Central memory CD8-positive, alpha-beta T cell (primary cell): ENCODE measurements at places on chromosomes 1 and 21.

- DNase-seq = peak; percentile 57
Measured at GRCh38 chr1:156608036-156608674, 6.9 kb upstream of the GPATCH4 start.

DNA sequence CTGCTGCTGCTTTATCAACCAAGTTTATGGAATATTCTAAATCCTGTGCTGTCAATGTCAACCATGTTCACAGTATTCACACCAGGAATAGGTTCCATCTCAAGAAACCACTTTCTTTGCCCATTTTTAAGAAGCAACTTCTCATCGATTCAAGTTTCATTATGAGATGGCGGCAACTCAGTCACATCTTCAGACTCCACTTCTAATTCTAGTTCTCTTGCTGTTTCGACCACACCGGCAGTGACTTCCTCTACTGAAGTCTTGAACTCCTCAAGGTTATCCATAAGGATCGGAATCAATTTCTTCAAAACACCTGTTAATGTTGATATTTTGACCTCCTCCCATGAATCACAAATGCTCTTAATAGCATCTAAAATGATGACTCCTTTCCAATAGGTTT is 39.7 kb upstream of the IFNLR1 start:
- DNase-seq = no peak

DNA sequence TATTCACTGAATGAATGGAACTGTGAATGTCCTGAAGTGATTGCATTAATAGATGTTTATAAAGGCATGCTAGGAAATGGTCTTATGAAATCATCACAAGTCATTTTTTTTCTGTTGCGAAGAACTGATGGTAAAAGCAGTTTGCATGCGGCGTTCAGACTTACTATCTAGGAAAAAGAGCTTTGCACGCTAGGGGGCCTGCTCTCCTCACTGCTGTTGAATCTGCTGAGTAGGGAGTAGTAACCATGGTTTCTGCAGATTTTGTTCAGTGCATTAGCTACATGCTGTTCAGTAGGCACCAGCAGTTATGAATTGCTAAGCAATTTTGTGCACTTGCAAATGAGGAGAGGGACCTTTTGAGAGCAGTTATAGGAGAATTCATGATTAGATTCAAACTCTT is 57.9 kb downstream of the CENPF start:
- DNase-seq = no peak

DNA sequence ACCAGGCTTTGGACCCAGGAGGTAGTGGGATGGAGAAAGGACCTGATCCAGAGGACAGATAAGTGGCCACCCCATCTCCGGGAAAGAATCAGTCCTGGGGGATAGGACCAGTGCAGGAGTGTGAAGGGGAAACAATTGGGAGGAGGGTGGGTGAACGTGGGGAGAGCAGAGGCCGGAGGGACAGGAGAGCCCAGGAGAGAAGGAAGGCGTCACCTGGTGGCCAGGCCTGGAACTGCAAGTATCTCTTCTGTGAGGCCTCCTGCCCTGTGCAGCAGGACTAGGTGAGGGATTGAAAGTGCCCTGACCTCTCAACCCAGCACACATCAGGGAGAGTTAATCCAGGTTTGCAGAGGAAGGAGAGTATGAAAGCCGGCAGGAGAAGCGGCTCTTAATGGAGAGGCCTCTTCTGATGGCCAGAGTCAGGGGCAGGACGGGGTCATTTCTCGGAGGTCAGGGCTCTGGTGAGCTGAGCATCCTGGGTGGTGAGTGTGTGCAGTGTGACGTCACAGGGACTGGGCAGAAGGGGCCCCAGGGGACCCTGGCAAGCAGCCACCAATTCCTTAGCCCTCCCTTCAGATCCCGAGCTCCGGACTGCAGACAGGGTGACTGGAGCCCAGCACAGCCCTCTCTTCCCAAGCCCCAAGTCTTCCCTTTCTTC is 9.2 kb upstream of the LAD1 start:
- peak; percentile 41 for DNase-seq

- no peak for DNase-seq
Measured at GRCh38 chr1:192952646-192953045, 106.5 kb downstream of the UCHL5 start.

DNA sequence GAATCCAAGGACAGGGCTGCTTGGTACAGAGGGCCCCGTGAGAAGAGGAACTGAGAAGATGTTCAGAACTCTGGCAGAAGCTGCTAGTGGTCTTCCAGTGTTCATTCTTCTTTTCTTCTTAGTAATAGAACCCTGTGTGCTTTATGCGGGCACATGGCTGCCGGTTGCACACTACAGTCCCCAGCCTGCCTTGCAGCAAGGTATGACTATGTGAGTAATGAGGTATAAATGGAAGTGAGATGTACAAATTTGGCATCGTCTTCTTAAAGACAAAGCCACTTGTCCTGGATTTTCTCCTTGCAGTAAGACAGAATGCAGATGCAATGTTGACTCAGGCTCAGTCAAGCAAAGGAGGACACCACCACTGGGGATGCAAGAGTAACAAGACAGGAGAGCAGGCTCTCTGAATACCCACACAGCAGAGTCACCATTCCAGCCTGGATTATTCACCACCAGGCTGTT is 15.0 kb upstream of the ATP1B1 start:
- no peak for DNase-seq

GRCh38 chr1:119470958-119471357 is 36.1 kb upstream of the HSD3B1 start:
- no peak for DNase-seq

DNA sequence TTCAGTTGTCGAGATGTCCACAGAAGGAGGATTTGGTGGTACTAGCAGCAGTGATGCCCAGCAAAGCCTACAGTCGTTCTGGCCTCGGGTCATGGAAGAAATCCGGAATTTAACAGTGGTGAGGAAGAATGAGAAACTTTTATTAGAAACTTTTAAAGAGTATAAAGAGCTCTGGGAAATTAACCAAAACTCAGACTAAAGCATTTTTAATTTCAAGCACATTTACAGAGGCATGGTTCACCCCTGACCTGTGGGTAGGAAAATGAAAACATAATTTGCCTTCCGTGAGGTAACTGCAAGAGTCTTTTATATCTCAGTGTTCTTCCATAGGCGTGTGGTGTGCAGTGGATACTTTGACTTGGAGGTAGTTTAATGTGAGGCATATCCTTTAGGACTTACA is 44.8 kb upstream of the KCNQ4 start:
- no peak for DNase-seq

GRCh38 chr1:68149110-68149798 is 83.1 kb downstream of the WLS start:
- no peak for DNase-seq

DNA sequence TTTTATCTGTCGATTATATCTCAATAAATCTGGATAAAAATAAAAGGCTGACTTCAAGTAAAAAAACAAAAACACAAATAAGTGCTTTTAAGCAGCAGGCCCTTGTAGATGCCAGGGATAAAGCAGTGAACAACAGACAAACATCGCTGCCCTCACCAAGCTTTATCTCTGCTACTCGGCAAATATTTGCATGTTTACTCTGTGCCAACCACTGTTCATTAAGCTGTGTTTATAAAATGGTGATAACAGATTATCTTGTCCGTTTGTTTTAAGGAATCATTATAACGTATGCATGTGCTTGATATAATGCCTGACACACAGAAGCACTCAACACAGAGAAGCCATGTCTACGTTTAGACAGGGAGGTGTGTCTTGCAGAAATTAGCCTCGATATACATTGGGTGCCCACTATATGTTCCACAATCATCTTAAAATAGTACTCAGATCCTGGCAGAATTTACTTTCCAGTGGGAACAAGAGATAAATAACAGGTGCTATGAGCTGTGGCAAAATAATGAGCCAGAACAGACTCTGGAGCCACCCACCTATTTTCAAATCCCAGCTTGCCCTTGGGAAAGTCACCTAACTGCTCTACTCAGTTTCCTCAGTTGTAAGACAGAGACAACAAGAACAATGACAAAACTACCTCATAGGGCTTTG is 47.2 kb downstream of the TRIT1 start:
- DNase-seq = no peak

- no peak for DNase-seq
Measured at GRCh38 chr1:39852876-39853275, 30.4 kb downstream of the TRIT1 start.

- DNase-seq = no peak
Measured at GRCh38 chr1:180382326-180383115, 119.9 kb downstream of the ACBD6 start.

GRCh38 chr1:40257313-40257687 is 736 bp upstream of the ZMPSTE24 start:
- no peak for DNase-seq

- no peak for DNase-seq
Measured at GRCh38 chr21:37210130-37210529, 57.0 kb downstream of the VPS26C start.

GRCh38 chr1:156359973-156360372 is 9.0 kb upstream of the RHBG start:
- DNase-seq = no peak

DNA sequence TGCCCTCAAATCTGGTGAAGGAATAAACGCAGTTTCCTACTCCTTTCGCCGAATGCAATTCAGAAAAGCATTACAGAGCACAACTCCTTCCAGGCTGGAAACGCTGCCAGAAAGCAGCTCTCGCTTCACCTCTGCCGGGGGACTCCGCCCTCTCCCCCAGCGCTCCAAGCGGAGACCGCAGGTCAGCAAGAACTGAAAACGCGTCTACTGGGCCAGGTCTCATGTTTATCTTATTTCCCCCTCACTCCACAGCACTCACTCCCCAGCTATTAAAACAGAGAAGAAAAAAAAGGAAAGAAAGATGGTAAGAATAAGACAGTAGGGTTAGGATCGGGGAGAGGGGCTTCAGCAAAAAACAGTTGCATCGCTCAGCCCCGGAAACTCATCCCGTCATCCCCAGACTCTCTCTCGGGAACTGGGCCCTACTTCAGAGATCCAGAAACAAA is 833 bp upstream of the RCOR3 start:
- DNase-seq = peak; percentile 37

- DNase-seq = no peak
Measured at GRCh38 chr21:46118316-46119143, 20.6 kb downstream of the COL6A2 start.

DNA sequence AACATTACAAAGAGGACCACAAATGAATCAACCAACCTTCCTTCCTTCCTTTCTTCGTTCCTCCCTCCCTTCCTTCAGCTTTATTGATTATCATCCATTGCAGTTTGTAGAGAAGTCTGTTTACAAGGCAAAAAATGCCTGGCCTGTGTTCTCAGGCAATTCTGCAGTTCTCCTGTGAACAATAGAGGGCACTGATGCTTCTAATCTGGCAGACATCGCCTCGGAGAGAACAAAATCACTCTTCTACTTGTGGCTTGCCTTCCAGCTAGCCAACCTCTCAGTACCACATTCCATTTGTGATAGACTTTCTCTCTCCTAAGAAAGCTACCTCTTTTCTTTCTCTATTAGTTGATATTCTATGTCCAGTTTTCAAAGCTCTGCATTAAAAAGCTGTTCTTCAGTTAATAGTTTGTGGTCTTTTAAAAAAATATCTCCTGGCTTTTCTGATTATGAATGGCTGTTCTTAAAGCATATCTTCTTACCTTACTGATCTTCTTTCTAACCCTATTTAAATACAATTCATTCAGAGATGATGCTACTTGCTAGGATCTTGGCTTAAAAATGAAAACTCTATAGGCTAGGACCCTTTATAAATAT is 26.9 kb upstream of the ESRRG start:
- no peak for DNase-seq

GRCh38 chr1:59278780-59279354 is 18.0 kb upstream of the FGGY start:
- no peak for DNase-seq

DNA sequence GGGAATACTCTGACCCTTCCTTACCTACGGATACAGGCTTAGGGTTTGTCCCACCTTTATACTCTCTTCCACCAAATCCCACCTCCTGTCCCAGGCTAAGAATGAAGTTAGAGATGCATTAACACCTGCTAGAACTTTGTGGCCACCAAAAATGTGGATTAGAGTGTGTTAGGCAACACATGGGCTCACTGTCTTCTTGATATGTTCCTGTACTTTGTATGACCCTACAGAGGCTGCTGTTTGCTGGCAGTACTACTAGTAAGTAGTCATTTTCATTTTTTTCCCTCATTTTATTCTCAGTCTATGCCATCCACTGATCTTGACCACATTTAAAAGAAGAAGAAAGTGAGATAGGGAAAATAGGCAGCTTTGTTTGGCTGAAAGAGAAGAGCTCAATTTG is 21.0 kb upstream of the TMEM39B start:
- no peak for DNase-seq

DNA sequence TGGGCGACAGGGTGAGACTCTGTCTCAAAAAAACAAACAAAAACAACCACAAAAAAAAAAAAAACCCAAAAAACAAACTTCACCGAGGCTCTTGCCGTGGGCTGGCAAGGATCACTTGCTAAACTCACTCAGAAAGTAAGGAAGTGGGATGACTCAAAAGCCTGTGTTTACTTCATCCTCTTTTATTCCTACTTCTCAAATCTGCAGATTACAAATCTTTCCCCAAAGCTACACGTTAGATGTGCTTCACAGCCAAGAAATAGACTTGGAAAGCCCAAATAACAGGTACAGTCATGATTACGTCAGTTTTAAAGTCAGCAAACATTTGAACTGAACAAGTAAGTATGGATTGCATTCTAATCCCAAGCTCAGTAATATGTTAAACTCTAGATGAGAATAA is 359.3 kb downstream of the ADGRL2 start:
- DNase-seq = no peak

DNA sequence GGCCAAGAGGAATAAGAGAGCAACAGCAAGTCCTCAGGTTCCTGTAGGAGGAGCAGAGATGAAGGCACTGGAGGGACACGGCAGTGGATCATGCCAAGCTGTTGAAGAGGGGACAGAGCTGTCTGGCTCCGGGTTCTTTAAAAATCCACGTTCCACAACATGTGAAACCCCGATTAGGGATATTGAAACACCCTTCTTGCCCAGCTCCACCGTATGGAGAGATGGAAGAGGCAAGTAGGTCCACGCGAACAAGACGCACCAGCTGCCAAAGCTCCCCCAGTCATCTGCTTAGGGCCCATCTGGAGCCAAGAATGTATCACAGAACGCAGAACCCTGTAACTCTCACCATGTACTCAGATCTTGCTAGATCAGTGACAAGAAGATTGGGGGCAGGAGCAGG is 3.9 kb downstream of the C1orf198 start:
- DNase-seq = no peak

GRCh38 chr1:109671067-109671466 is 3.2 kb downstream of the GSTM2 start:
- DNase-seq = peak; percentile 6

- DNase-seq = no peak
Measured at GRCh38 chr1:77825131-77825709, 45.8 kb downstream of the MIGA1 start.

DNA sequence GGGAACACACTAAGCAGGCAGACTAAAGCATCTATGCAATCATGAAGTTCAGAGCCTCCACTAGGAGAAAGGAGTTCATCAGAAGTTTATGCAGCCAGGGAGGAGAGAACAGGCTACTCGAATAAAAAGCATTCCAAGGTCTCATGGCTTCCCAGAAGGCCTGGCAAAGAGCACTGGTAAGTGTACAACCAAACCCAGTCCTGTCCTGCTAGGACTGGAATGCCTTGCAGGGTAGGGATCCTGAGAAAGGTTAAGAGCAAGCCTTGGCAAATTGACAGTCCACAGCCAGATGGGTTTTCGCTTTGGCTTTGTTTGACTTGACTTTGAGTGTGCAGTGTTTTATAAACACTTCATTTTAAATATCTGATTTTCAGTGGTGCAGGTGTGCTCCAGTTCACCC is 133.6 kb upstream of the ATP1B1 start:
- no peak for DNase-seq

- no peak for DNase-seq
Measured at GRCh38 chr1:230231774-230232145, 164.7 kb downstream of the GALNT2 start.

GRCh38 chr1:4016351-4017130 is 116.5 kb upstream of the C1orf174 start:
- DNase-seq = no peak

- no peak for DNase-seq
Measured at GRCh38 chr1:99855914-99856450, 5.8 kb downstream of the AGL start.
